ENCODE measurements at places on chromosomes 3 and 15.

DNA sequence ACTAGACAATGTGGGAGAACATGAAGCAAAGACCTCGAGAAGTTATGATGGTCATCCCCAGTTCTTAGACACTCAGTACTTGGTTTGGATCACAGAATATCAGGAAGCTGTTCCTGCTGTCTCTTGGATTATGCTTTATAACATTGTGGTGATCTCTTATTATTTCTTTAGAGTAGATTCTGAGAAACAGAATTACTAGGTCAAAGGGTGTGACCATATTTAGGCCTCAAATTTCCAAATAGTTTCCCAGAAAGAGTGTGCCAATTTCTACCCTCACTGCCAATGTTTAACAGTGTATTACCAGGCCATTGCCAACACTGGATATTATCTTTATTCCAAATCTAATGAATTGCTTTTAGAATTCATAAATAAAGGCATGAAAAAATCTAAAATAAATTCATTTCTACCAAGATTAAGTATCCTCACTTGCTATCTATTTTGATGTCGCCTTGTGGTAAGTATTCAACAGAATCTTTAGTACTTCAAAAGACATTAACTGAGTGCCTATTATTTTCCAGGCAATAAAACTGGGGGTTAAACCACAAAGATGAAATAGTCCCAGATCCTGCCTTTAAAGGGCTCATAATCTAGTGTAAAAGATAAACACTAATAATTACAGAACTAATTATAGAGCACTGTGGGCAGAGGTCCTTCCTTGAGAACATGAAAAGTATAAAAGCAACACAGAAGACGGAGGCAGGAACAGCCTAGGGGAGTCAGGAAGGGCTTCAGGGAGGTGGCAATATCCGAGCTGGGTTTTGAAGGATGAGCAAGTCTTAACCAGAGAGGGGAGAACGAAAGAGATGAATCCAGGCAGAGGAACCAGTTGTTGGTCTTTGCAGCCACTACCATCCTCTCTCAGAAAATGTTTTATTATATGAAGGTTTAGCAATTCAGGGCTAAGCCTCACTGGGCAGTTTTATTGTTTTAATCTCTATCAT lies 86.8 kb downstream of the IGF2BP2 start:
- no peak for DNase-seq

GRCh38 chr15:49154359-49154758 lies 1.0 kb downstream of the COPS2 start:
- no peak for DNase-seq

GRCh38 chr15:31228980-31229826 lies 97.4 kb upstream of the KLF13 start:
- no peak for DNase-seq

DNA sequence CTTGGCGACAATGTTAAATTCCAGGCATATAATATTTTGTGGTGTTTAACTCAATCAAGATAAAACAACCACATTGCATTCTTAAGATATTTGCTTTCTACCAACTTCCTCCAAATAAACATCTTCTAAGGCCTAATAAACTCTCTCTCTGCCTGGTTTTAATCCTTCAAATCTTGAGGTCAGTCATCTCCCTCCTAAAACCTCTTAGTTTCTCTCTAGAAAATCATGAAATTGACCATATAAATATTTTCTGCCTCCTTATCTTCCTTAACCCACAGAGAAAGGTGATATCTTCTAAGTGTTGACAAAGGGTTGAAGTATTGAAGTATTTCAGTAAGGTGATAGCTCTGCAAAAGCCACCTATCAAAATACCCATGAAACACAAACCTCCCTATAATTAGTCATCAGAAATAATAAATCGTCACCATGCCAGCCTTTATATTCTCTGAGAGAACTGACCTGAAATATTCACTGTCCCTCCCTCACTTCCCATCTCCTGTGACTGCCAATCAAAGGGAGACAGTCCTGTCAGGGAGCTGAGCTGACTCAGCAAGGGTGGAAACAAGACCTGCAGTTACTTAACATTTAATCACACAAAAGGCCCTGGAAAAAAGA lies 1261.1 kb downstream of the ROBO1 start:
- DNase-seq: no peak

DNA sequence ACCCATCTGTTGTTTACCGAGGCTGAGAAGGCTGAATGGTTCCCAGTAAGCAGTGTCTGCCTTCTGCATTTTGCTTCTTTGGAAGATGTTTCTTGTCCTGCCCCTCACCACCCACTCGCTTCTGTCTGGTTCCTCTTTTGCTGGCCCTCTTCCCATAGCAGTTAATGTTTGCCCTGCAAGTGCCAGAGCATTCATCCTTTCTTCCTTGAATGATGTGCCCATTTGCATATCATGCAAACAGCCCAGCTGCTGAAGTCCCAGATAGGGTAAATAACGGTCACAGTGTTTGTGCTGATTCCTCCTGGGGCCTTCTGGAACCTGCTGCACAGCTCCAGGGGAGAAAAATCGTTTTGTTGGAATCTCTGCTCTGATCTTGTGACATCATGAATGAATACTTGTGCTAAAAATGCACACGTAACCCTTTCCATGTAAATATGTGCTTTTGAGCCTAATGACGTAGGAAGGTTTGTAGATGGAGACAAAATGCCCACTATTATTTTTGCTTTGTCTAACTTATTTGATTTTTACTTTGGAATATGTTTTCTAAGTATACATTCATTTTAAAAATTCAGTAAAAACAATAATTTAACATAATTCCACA lies 381.0 kb downstream of the SOX2 start:
- DNase-seq: no peak

- DNase-seq: no peak
Measured at GRCh38 chr3:19931767-19932188, 2.2 kb downstream of the EFHB start.

- DNase-seq: no peak
Measured at GRCh38 chr3:15845475-15845874, 47.7 kb upstream of the ANKRD28 start.

GRCh38 chr15:33693166-33693800 lies 275.0 kb upstream of the CHRM5 start:
- no peak for DNase-seq

GRCh38 chr3:189222927-189223636 lies 51.3 kb downstream of the TPRG1 start:
- no peak for DNase-seq

GRCh38 chr15:64246364-64247189 lies 83.8 kb upstream of the PPIB start:
- no peak for DNase-seq

- peak; percentile 74 for DNase-seq
Measured at GRCh38 chr3:195863121-195864061, 45.0 kb downstream of the TNK2 start.

DNA sequence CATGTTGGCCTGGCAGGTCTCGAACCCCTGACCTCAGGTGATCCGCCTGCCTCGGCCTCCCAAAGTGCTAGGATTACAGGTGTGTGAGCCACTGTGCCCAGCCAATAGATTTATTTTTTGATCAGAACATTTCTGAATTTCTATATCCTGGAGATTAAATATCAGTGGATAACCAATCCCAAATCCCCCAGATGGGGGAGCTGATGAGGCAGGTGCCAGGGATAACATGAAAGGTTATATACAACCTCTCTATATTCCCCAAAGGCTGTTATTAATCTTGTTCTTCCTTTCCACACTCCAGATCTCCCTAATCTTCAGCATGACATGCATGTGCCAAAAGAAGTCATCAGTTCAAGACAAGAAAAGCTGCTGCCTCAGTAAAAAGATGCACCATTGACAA lies 112.3 kb downstream of the WDR76 start:
- no peak for DNase-seq

All from pulmonary artery endothelial cell (primary cell).